Heart right ventricle (tissue), 16 donors: ENCODE measurements at places on chromosomes 7 and 10.

DNA sequence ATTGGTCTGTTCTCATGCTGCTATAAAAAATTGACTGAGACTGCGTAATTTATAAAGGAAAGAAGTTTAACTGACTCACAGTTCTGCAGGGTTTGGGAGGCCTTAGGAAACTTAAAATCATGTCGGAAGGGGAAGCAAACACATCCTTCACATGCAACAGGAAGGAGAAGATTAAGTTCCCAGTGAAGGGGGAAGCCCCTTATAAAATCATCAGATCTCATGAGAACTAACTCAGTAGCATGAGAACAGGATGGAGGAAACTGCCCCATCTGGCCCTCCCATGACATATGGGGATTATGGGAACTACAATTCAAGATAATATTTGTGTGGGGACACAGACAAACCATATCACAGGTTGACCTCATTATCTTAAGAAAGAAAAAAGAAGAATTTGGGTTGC lies 134.5 kb downstream of the PPP1R3A start:
- H3K27ac ChIP-seq = no peak overlapping the region
- H3K4me1 ChIP-seq = no peaks in the 10 kb centered on the region
- no peaks in the 10 kb centered on the region for H3K27me3 ChIP-seq
- H3K4me3 ChIP-seq = no peak overlapping the region
- no peak for DNase-seq

DNA sequence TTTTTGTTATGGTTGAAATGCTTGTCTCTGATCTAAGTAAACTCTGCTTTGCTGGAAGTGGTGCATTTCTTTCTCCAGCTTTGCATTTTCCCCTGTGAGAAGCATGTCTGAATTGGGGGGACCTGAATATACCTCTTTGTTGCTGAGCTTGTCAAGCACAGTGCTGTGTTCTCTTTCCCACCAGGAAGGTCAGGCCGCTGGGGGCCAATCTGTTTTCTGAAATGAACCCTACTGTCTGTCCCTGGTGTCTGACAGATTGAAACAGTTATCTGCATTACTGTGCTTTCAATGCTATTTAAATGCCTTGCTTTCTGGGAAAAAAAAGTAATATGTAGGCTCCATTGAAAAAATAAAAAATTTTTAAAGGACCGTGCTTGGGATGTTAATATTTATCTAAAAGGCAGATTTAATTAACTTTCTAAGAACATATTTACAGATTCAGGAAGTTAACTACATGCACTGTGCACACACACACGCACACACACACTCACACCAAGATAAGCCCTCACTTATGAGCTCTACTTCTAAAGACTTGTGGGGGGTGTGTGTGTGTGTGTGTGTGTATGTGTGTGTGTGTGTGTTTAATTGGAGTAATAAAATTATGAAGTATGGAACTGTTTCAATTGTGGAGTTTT lies 127.0 kb upstream of the FZD1 start:
- no peaks in the 10 kb centered on the region for H3K36me3 ChIP-seq
- H3K4me1 ChIP-seq = peaks cover 6% of the 10 kb centered on the region
- no peaks in the 10 kb centered on the region for H3K27me3 ChIP-seq

- H3K4me1 ChIP-seq = no peaks in the 10 kb centered on the region
- no peaks in the 10 kb centered on the region for H3K27me3 ChIP-seq
- H3K4me3 ChIP-seq = no peak overlapping the region
Measured at GRCh38 chr7:16431646-16432424, 10.5 kb upstream of the CRPPA start.

DNA sequence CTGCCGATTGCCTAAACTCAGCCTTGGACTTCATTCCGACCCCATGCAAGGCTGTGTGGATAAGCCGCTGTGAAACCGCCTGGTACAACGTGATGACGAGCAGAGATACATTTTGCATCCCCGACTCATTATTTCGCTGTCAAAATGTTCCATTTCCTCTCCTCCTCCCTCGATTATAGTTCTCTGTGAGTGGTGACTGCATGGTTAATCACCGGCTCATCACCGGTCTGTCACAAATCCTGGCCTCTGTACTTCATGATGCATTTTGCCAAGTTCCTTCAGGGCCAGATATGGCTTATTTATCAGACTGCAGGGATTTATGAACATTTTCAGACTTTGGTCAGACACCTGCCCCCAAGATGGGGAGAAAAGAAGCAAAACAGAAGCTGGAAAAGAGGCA lies 461.6 kb upstream of the DPP6 start:
- no peak for DNase-seq
- no peak overlapping the region for H3K27ac ChIP-seq
- H3K27me3 ChIP-seq = no peaks in the 10 kb centered on the region
- no peaks in the 10 kb centered on the region for H3K36me3 ChIP-seq
- no peaks in the 10 kb centered on the region for H3K4me1 ChIP-seq
- H3K4me3 ChIP-seq = no peak overlapping the region

DNA sequence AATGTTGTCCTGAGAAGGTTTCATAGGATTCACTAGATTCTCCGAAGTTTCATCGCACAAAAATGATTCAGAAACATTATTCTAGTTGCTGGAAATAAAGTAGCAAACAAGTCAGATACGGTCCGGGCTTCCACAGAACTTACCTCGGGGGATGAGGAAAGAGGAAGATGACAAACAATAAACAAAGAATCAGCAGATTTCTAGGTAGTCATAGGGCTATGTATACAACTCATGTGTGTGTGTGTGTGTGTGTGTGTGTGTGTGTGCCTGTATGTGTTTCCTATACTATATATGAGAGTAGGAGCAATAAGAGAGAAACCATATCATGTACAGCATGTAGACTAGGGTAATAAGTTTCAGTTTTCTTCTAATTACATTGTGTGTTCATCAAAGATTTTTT lies 16.5 kb downstream of the TMEM236 start:
- H3K27ac ChIP-seq = peak overlapping the region; percentile 53
- no peaks in the 10 kb centered on the region for H3K27me3 ChIP-seq
- no peak overlapping the region for H3K4me3 ChIP-seq
- H3K36me3 ChIP-seq = no peaks in the 10 kb centered on the region
- H3K4me1 ChIP-seq = no peaks in the 10 kb centered on the region

GRCh38 chr10:71258046-71258445 lies 45.7 kb downstream of the UNC5B start:
- H3K4me3 ChIP-seq = no peak overlapping the region
- no peak for DNase-seq
- H3K27ac ChIP-seq = no peak overlapping the region
- no peaks in the 10 kb centered on the region for H3K36me3 ChIP-seq
- peaks cover 62% of the 10 kb centered on the region for H3K4me1 ChIP-seq

GRCh38 chr10:52455098-52455497 lies 141.0 kb downstream of the DKK1 start:
- no peak overlapping the region for H3K4me3 ChIP-seq
- no peak for DNase-seq
- no peaks in the 10 kb centered on the region for H3K4me1 ChIP-seq
- H3K36me3 ChIP-seq = no peaks in the 10 kb centered on the region
- no peaks in the 10 kb centered on the region for H3K27me3 ChIP-seq

GRCh38 chr7:131338173-131338572 lies 10.5 kb downstream of the MKLN1 start:
- H3K4me3 ChIP-seq = no peak overlapping the region
- peaks cover 57% of the 10 kb centered on the region for H3K4me1 ChIP-seq
- H3K27ac ChIP-seq = no peak overlapping the region
- H3K36me3 ChIP-seq = no peaks in the 10 kb centered on the region
- no peaks in the 10 kb centered on the region for H3K27me3 ChIP-seq
- no peak for DNase-seq

DNA sequence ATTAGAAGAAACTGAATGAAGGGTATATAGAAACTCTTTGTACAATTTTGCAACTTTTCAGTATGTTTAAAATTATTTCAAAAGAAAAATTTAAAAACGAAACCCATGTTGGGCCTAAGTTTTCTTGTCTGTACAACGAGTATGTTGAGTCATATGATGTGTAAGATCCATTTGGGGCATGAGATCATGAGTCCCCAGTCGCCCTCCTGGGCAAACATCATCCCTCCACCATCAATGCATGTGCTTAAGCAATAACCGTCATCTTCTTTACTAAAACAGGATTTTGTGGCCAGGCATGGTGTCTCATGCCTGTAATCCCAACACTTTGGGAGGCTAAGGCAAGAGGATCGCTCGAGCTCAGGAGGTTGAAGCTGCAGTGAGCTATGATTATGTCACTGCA lies 54.2 kb upstream of the CDCA7L start:
- H3K27ac ChIP-seq = no peak overlapping the region
- DNase-seq = no peak
- H3K4me3 ChIP-seq = no peak overlapping the region
- no peaks in the 10 kb centered on the region for H3K36me3 ChIP-seq
